Adrenal gland (tissue), 19 donors: ENCODE measurements at places on chromosomes 2 and 18. TPM values are rescaled to one million over a fixed set of nuclear protein-coding genes. Genes with fewer than 3 reads are reported as not detected.

- peaks cover 4% of the 10 kb centered on the region for H3K4me1 ChIP-seq
- H3K27ac ChIP-seq = peak overlapping the region; percentile 3
- no peak overlapping the region for H3K4me3 ChIP-seq
- no peaks in the 10 kb centered on the region for H3K36me3 ChIP-seq
Measured at GRCh38 chr18:45456090-45457021, 158.9 kb upstream of the SLC14A2 start.

DNA sequence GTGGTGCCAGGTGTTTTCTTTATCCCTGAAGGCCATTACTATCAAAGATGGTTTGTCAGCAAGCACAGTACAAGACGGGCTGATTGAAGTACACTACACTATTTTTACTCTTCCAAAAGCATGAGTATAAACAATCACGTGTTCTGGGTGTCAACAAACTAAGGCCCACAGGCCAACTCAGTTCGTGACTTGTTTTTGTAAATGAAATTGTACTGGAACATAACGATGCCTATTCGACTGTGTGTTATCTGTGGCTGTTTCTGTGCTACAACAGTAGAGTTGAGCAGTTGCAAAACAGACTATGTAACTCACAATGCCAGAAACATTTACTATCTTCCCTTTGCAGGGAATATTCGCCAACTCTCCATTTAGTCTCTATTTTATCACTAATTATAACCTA, 12.3 kb downstream of the MRPS5 start:
- H3K4me1 ChIP-seq = no peaks in the 10 kb centered on the region
- H3K36me3 ChIP-seq = no peaks in the 10 kb centered on the region
- H3K27ac ChIP-seq = no peak overlapping the region
- no peaks in the 10 kb centered on the region for H3K27me3 ChIP-seq
- H3K4me3 ChIP-seq = no peak overlapping the region

HMSD gene
- not detected for total RNA-seq

DNA sequence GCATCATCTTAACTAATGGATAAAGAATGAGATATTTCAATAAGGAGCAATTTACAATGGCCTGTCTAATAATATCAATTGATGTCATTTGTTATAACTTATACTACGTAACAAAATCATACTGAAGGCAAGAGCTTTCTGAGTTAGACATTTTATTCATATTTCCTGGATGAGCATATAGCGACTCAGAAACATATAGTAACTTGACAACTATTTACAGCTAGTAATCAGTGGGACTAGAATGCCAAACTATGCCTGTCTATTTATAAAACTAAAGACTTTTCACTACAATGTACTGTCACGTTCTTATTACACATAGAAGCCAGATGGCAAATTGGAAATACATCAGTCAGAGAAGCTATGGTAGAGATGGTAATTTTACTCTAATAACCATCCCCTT, 766.2 kb upstream of the TMEFF2 start:
- no peak overlapping the region for H3K4me3 ChIP-seq
- H3K27ac ChIP-seq = no peak overlapping the region
- no peaks in the 10 kb centered on the region for H3K36me3 ChIP-seq
- no peak for DNase-seq

- no peak for DNase-seq
- no peaks in the 10 kb centered on the region for H3K27me3 ChIP-seq
- no peak overlapping the region for H3K4me3 ChIP-seq
- H3K4me1 ChIP-seq = no peaks in the 10 kb centered on the region
Measured at GRCh38 chr2:128395640-128396499, 77.2 kb upstream of the HS6ST1 start.

- peaks cover 48% of the 10 kb centered on the region for H3K4me1 ChIP-seq
- no peaks in the 10 kb centered on the region for H3K36me3 ChIP-seq
- H3K4me3 ChIP-seq = no peak overlapping the region
- no peak overlapping the region for H3K27ac ChIP-seq
- no peak for DNase-seq
Measured at GRCh38 chr2:54605836-54606235, 117.6 kb upstream of the EML6 start.

- DNase-seq = no peak
- H3K36me3 ChIP-seq = no peaks in the 10 kb centered on the region
- H3K27ac ChIP-seq = no peak overlapping the region
- H3K27me3 ChIP-seq = no peaks in the 10 kb centered on the region
Measured at GRCh38 chr2:224393157-224393872, 8.6 kb downstream of the FAM124B start.

DNA sequence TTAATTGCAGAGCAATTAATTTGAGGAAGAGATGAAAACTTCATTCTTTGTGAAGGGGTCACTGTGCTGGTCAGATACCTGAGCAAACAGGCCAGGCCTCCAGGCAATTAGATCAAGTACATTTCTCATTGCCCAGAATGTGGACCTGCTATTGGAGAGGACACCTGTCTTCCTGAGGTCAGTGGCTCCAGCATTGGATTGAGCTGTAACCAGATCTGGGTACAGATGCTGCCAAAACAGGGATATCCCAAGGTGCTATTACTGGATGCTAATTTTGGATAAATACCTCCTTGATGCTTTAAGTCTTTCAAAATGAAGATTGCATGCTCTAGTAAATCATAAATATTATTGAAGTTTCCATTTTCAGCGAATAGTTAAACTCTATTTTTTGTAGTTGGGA, 131.5 kb downstream of the FAM161A start:
- no peak for DNase-seq
- H3K27me3 ChIP-seq = no peaks in the 10 kb centered on the region
- H3K27ac ChIP-seq = no peak overlapping the region
- no peaks in the 10 kb centered on the region for H3K4me1 ChIP-seq

GRCh38 chr2:221103930-221104329, 468.2 kb downstream of the EPHA4 start:
- no peak overlapping the region for H3K4me3 ChIP-seq
- no peak for DNase-seq
- no peak overlapping the region for H3K27ac ChIP-seq
- no peaks in the 10 kb centered on the region for H3K36me3 ChIP-seq

SEPTIN10 gene
- total RNA-seq = 48.4 TPM

BOLL gene
- not detected for total RNA-seq

GRCh38 chr2:119338826-119339561, 27.6 kb downstream of the C2orf76 start:
- no peaks in the 10 kb centered on the region for H3K4me1 ChIP-seq
- no peak overlapping the region for H3K27ac ChIP-seq
- no peaks in the 10 kb centered on the region for H3K36me3 ChIP-seq
- H3K4me3 ChIP-seq = no peak overlapping the region

GRCh38 chr2:30336978-30337841, 105.9 kb downstream of the LBH start:
- no peaks in the 10 kb centered on the region for H3K4me1 ChIP-seq
- no peaks in the 10 kb centered on the region for H3K36me3 ChIP-seq
- no peak overlapping the region for H3K4me3 ChIP-seq
- DNase-seq = no peak
- H3K27ac ChIP-seq = no peak overlapping the region
- H3K27me3 ChIP-seq = no peaks in the 10 kb centered on the region
